ENCODE measurements at places on chromosomes 11 and 22. TPM values are rescaled to one million over a fixed set of nuclear protein-coding genes. Genes with fewer than 3 reads are reported as not detected.

Gene LDHAL6A
- not detected for total RNA-seq

Gene NOX4
- not detected for total RNA-seq

Gene BTG4
- 0.18 TPM for total RNA-seq

Gene FLRT1
- total RNA-seq: 0.07 TPM

Gene DRD4
- 0.21 TPM for total RNA-seq

Gene TH
- total RNA-seq: 0.23 TPM

Gene RFPL1
- total RNA-seq: not detected

Gene DBX1
- total RNA-seq: not detected

Gene ZP1
- 0.09 TPM for total RNA-seq

Gene OR51B5
- not detected for total RNA-seq

Gene CHEK1
- total RNA-seq: 31.4 TPM

Gene MUC6
- total RNA-seq: not detected

Gene PDE2A
- total RNA-seq: 1.2 TPM

Gene TMEM109
- 125 TPM for total RNA-seq

Gene POU2AF2
- total RNA-seq: not detected

Gene PRAME
- total RNA-seq: 115 TPM

Gene MPEG1
- total RNA-seq: not detected

Gene FGF19
- total RNA-seq: 0.03 TPM

Gene ANO9
- 1.8 TPM for total RNA-seq

Gene PANX2
- 4.6 TPM for total RNA-seq
